ENCODE measurements at places on chromosomes 2 and 18. TPM values are rescaled to one million over a fixed set of nuclear protein-coding genes. Genes with fewer than 3 reads are reported as not detected.

GRCh38 chr2:38432820-38433606 is 55.9 kb upstream of the ATL2 start:
- no peak for DNase-seq

DNA sequence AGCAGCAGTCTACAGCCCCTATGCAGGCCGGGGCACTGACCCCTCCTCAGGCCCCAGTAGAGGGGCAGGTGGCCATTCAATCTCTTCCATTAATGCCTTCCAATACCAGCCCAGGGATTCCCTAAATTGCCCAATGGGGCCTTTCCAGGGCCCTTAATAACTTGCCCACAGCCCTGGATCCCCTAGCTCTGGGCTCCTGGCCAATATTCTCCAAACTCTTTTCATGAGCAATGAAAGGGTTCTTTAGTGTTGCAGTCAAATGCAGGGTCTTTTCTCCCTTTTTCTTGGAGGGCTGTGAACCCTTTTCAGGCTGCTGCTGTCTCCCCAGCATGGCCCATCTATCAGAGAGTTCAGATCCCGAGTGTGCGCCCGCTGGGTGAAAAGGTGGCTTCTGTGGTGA is 41.3 kb upstream of the SLC1A4 start:
- no peak for DNase-seq

GRCh38 chr2:37809931-37810570 is 115.0 kb upstream of the RMDN2 start:
- no peak for DNase-seq

DNA sequence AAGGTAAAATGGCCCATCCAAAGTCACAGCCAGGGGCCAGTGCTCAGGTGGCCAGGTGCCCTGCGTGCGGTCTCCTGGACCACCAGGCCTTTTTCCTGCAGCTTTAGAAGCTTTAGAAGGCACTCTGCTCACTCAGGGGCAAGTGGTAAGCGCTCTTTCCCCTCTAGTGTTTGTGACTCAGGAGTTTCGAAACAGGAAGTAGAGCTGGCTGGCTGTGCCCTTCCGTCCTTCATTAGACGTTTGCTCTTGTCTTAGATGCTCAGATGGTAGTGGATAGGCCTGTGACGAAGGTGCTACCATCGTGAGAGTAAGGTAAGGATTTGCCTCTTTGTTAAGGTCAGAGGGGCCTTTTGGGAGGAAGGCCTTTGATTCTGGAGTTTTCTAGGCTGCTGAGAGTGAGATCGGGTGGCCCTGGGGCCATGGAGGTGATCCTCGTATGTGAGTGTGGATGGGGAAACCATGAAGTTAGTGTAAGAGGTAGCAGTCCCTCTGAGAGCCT is at the start of gene CASP8:
CASP8 (plus strand) TSS at position 235 of the 499 bp plus-strand sequence. CDS start 5,951 bp downstream, outside the sequence.
- DNase-seq: no peak

CYP26B1 gene
- total RNA-seq: 3.1 TPM
